ENCODE measurements at places on chromosomes 6 and 20. TPM values are rescaled to one million over a fixed set of nuclear protein-coding genes. Genes with fewer than 3 reads are reported as not detected.

DNA sequence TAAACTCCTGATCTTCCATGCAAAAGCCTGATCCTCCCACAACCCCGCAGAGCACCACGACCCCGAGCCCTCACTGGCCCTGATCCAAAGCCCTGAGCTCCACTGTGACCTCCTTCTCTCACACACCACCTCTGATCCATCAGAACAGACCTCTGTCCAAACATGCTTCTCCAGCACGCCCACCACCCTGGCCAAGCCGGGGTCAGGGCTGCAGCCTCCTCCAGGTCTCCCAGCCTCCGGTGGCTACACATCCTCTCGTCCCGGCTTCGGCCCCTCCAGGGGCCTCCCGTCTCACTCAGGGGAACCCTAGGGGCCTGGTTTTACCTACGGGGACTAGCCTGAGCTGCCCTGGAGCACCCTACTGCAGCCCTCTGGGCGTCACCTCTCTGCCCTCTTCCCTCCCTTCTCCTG lies 49.1 kb downstream of the FOXF2 start:
- DNase-seq, result no peak

DNA sequence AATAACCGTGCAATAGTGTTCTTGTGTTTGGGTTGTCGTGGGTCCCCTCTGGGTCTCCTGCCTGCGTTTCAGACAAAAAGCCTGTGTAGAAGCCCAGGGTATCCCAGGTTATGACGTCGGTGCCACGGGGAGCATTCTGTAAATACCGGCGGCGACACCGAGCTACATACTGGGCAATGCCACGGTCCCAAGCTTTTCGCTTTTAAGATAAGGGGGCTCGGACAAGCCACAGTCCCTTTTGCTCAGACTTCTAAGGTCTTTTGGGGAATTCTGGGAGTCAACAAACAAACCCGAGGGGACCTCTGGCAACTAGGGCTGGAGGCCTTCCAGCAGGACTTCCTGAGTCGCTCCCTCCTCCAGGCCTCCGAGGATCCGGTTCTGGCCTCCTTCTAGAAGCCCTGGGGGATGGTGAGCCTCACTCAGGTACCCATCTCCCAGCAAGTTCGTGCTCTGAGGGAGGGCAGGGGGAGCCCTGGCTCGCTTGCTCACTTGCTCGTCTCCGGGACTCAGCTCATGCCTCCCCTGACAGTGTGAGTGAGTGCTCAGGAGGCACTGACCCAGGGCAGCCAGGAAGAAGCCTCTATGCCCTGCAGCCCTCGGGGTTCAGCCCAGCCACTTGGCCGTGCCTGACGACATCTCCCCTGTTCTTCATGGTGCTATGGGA lies 62.4 kb upstream of the MRPS10 start:
- no peak for DNase-seq

- DNase-seq, result no peak
Observed at GRCh38 chr6:106084989-106085691, 996 bp upstream of the PRDM1 start.

STX11 gene
- 3.0 TPM for polyA plus RNA-seq

GRCh38 chr6:106250953-106251352 lies 74.6 kb downstream of the ATG5 start:
- DNase-seq, result no peak

SH3BGRL2 gene
- 6.4 TPM for polyA plus RNA-seq

ZNF831 gene
- polyA plus RNA-seq, result 0.31 TPM

DNA sequence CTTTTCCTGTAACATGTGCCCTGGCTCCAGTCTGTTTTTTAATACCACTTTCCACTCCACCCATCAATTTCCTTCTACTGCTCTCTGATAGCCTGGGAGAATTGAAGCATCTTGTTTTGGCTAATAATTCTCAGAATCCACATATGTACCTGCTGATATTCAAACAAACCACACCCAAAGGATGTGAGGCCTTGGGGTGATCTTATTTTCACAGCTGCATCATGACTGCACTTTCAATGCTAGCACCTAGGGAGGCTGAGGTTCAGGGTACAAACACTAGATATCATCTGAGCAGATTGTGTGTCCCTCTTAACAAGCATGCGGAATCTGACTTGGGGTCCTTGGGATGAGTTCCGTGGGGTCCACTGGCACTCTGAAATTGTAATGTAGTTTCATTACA lies 12.7 kb downstream of the FNDC1 start:
- DNase-seq, result no peak

Data from hindlimb muscle (tissue), 1 donor.